A549 treated with CORT108297 at 1 μM for 4 hours (cell line): ENCODE measurements at places on chromosomes 13 and 19. TPM values are rescaled to one million over a fixed set of nuclear protein-coding genes. Genes with fewer than 3 reads are reported as not detected.

The ZNF414 gene
- total RNA-seq: 17.5 to 21.7 TPM (median 18.6 TPM) in 5 replicates

The KIR3DL2 gene
- total RNA-seq: not detected in 5 replicates

The UHRF1 gene
- 42.9 to 49.8 TPM (median 46.6 TPM) in 5 replicates for total RNA-seq

The ACOD1 gene
- not detected in 5 replicates for total RNA-seq

The GZMM gene
- 0.15 to 0.57 TPM (median 0.36 TPM) in 5 replicates for total RNA-seq

The TNFSF9 gene
- 4.5 to 7.0 TPM (median 6.3 TPM) in 5 replicates for total RNA-seq

The RBM26 gene
- total RNA-seq: 18.4 to 26.4 TPM (median 22.0 TPM) in 5 replicates

The CD79A gene
- total RNA-seq: 0.47 to 1.3 TPM (median 1.0 TPM) in 5 replicates

The CACNG7 gene
- total RNA-seq: 5.6 to 10.8 TPM (median 10.7 TPM) in 5 replicates

The CERS1 gene
- 4.4 to 6.0 TPM (median 5.6 TPM) in 5 replicates for total RNA-seq

The CLC gene
- total RNA-seq: not detected in 5 replicates

The GYS1 gene
- 19.0 to 21.9 TPM (median 19.6 TPM) in 5 replicates for total RNA-seq

The ATXN8OS gene
- total RNA-seq: not detected in 5 replicates

The RASIP1 gene
- total RNA-seq: 0.32 to 0.65 TPM (median 0.57 TPM) in 5 replicates

The ZNF793 gene
- total RNA-seq: 0.05 TPM in 2 of 5 replicates, not detected in the others

The CALR3 gene
- not detected in 5 replicates for total RNA-seq

The CYP2S1 gene
- 21.2 to 28.5 TPM (median 26.9 TPM) in 5 replicates for total RNA-seq

The ZNF99 gene
- not detected in 5 replicates for total RNA-seq

The P2RY11 gene
- total RNA-seq: 4.6 to 13.5 TPM (median 7.0 TPM) in 5 replicates

The C19orf33 gene
- total RNA-seq: 609 to 811 TPM (median 753 TPM) in 5 replicates

The MAST3 gene
- total RNA-seq: 1.7 to 2.6 TPM (median 2.3 TPM) in 5 replicates

The CBLC gene
- not detected in 5 replicates for total RNA-seq

The ZNF160 gene
- 7.6 to 8.9 TPM (median 8.7 TPM) in 5 replicates for total RNA-seq

The TMEM38A gene
- 1.2 to 1.5 TPM (median 1.3 TPM) in 5 replicates for total RNA-seq

The R3HDM4 gene
- 25.4 to 43.0 TPM (median 40.9 TPM) in 5 replicates for total RNA-seq

The PTGIR gene
- 0.08 to 0.22 TPM (median 0.09 TPM) in 3 of 5 replicates, not detected in the others for total RNA-seq

The PINLYP gene
- 0.19 to 0.35 TPM (median 0.23 TPM) in 5 replicates for total RNA-seq

The DOCK9 gene
- total RNA-seq: 18.8 to 31.1 TPM (median 27.8 TPM) in 5 replicates

The AZU1 gene
- total RNA-seq: 0.21 to 0.54 TPM (median 0.25 TPM) in 5 replicates

The CRX gene
- not detected in 5 replicates for total RNA-seq

The PSG3 gene
- total RNA-seq: 0.05 to 0.16 TPM (median 0.13 TPM) in 5 replicates

The CEBPA gene
- 4.9 to 10.5 TPM (median 8.4 TPM) in 5 replicates for total RNA-seq

The GPR108 gene
- total RNA-seq: 31.6 to 45.2 TPM (median 41.4 TPM) in 5 replicates

The NOTCH3 gene
- total RNA-seq: 7.9 to 12.5 TPM (median 12.1 TPM) in 5 replicates

The ATP4B gene
- total RNA-seq: not detected in 5 replicates

The APOC1 gene
- total RNA-seq: 119 to 132 TPM (median 122 TPM) in 5 replicates

The OR4F17 gene
- total RNA-seq: not detected in 5 replicates

The ZNF723 gene
- total RNA-seq: not detected in 5 replicates

The SAMD4B gene
- 121 to 183 TPM (median 177 TPM) in 5 replicates for total RNA-seq

The ARL11 gene
- total RNA-seq: not detected in 5 replicates

The C1QTNF9B gene
- total RNA-seq: not detected in 5 replicates

The ZNF729 gene
- total RNA-seq: not detected in 5 replicates

The CPB2 gene
- not detected in 5 replicates for total RNA-seq

The MEX3D gene
- total RNA-seq: 5.7 to 13.5 TPM (median 10.8 TPM) in 5 replicates

The LILRB1 gene
- 0.08 TPM in 1 of 5 replicates, not detected in the others for total RNA-seq

The ZNF541 gene
- not detected in 5 replicates for total RNA-seq

The DENND1C gene
- 0.07 to 0.28 TPM (median 0.22 TPM) in 5 replicates for total RNA-seq

The SNRPA gene
- total RNA-seq: 155 to 192 TPM (median 160 TPM) in 5 replicates

The ZNF471 gene
- total RNA-seq: 0.02 to 0.06 TPM (median 0.04 TPM) in 3 of 5 replicates, not detected in the others

The SRRM5 gene
- 0.65 to 1.3 TPM (median 0.76 TPM) in 5 replicates for total RNA-seq

The TNNI3 gene
- total RNA-seq: 6.1 to 9.2 TPM (median 8.0 TPM) in 5 replicates

The NCAN gene
- 0.02 to 0.07 TPM (median 0.05 TPM) in 5 replicates for total RNA-seq

The MED26 gene
- 3.5 to 6.0 TPM (median 5.1 TPM) in 5 replicates for total RNA-seq

The KLHL1 gene
- not detected in 5 replicates for total RNA-seq

The FFAR1 gene
- 0.05 TPM in 1 of 5 replicates, not detected in the others for total RNA-seq
